ENCODE measurements at places on chromosomes 6 and 20.
A peak's percentile ranks its signal among the peaks of the same experiment; 100 is the strongest.

- DNase-seq = no peak
Measured at GRCh38 chr6:42257614-42258013, 40.0 kb upstream of the MRPS10 start.

GRCh38 chr6:46022106-46022948 is 6.7 kb upstream of the CLIC5 start:
- no peak for DNase-seq

DNA sequence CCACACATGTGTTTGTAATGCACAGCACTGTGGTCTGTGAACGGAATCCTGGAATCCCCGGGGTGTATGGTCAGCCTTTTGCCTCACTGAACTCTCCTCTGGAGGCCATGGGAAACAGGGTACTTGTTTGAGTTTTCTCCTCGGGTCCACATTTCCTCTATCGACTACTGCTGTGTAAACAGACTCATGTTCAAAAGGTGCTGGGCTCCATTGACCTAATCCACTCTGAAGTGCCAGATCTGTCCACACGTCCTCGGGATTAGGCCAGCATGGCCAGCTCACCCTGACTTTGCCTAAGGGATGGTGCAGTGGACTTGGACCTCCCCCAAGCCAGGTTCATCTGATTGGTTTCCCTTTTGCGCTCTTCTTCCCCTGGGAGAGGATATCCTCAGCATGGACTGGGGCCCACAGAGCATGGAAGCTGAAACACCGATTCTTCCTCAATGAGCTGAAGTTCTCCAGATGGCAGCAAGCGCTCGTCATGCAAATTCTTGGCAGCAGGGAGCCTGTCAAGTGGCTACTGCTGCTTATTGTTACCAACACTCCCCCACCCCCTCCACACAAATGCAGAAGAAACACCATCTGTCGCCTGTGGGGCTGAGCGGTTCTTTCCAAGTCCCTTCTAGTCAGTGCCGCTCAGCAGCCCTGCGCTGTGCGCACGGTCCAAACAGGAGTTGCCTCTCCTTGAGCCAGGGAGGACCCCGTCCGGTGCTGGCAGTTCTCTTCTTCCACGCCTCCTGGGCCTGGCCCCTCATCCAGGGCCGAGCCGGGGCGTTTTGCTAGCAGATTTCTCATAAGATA is 292.6 kb upstream of the MARCKS start:
- peak; percentile 56 for DNase-seq

DNA sequence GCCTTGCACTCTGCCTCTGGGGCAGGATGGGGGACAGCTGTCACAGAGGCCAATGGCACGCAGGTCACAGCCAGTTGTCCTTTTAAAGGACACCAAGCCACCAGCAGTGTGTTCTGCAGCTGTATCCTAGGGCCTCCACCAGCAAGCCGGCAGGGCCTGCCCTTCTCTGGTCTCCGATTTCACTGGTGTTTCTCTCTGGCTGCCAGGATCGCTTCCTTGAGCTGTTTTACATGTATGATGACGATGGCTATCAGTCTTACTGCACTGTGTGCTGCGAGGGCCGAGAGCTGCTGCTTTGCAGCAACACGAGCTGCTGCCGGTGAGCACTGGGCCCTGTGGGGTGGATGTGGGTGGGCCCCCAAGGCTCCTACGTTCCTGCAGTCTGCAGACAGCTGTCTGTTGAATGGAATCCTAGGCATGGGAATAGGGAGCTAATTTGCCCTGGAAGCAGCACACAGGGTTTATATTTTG is 22.7 kb upstream of the MAPRE1 start:
- no peak for DNase-seq

GRCh38 chr20:54148947-54149764 is 24.6 kb downstream of the CYP24A1 start:
- DNase-seq = no peak

DNA sequence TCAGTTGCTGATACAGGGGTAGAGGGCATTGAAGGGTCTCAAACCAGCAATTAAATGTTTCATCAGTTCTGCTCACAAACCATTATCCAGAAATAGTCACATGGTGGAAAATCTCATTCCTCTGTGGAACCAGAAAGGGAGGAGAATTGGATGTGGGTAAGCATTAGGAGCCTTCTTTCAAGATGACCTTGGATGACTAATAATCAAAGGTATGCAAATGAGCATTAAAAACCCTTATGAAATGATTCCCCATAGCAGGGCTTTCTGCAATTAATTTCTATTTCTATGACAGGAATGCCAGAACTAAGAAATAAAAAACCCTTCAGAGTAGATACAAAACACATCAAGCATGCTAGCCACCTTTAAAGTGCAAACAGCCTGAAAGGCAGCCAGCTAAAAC is 37.4 kb upstream of the HCRTR2 start:
- DNase-seq = no peak

DNA sequence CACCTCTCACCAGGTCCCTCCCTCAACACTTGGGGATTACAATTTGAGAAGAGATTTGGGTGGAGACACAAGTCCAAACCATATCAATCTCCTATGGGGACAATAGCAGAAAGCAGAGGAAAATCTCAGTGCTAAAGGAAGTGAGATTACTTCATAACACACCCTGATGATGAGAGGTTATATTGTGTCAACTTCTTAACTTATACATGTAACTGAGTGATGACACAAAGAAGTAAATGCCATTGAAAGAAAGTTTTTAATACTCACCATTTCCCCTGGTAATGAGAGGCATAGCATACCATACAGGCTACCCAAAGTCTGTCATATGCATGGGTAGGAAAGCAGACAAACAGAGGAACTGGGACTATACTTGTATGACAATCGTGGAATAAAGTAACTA is 137.2 kb downstream of the MMUT start:
- DNase-seq = no peak

- no peak for DNase-seq
Measured at GRCh38 chr6:7903673-7904072, 6.9 kb downstream of the TXNDC5 start.

DNA sequence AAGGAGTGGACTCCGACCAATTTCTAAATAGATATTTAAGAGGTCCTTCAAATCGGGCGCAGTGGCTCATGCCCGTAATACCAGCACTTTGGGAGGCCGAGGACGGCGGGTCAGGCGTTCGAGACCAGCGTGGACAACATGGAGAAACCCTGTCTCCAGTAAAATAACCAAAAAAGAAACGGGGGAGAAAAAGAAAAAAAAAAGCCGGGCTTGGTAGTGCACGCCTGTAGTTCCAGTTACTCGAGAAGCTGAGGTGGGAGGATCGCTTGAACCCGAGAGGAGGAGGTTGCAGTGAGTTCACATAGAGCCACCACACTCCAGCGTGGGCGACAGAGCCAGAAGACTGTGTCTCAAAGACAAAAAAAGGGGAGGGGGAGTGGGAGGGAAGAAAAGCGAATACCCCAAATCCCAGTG is 53.3 kb upstream of the HFE start:
- no peak for DNase-seq

- DNase-seq = no peak
Measured at GRCh38 chr20:23095499-23095898, 9.4 kb upstream of the CD93 start.

DNA sequence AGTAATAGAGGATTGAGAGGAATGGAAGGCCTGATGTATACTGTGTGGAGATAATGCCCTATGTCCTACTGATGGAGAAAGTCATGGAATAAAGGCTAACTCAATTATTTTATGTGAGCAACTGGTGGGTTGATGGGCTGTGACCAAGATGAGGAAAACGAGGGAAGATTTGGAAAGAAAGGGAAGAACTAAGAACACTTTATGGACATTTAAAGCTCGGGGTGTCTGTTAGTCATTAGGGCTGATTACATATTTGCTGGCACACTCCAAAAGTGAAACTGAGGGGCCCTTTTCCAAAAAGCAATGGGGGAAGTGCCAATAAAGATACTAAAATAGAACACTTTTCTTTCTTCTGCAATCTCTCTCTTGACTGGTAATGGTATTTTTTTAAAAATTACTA is 439.5 kb downstream of the PLCB1 start:
- no peak for DNase-seq

DNA sequence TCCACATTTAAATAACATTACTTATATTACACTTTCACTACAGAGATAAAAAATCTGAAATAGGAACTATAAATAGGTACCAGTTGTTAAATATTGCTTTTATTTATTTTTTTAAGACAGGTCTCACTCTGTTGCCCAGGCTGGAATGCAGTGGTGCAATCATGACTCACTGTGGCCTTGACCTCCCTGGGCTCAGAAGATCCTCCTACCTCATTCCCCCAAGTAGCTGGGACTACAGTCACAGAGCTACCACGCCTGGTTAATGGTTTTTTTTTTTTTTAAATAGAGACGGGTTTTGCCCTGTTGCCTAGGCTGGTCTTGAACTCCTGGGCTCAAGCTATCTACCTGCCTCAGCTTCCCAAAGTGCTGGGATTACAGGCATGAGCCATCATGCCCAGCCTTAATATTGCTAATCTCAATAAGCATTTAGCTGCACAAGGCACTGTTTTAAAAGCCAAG is 17.3 kb downstream of the EEF1E1 start:
- DNase-seq = no peak

DNA sequence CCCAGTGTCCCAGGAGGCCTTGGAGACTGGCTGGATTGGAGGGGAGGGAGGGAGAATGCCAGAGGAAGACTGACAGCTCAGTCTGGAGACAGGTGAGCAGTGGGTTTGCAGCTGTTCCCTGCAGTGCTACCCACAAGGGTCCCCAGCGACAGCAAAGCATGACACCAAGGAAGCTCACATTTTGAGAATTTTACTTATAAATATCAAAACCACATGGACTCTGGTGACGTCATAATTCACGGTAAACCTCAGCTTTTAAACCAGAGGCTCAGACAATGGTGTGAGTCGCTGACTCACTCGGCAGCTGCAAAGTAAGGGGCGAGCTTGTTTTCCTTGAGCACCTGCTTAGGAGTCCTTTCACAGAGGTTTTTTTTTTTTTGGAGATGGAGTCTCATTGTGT is 65.2 kb downstream of the THBS2 start:
- DNase-seq = no peak

- DNase-seq = no peak
Measured at GRCh38 chr6:44342489-44342888, at the start of gene SPATS1. Gene SPATS1 (plus strand): TSS chr6:44342650. CDS start chr6:44343096, 446 bp downstream.

- no peak for DNase-seq
Measured at GRCh38 chr6:42249279-42249678, 31.6 kb upstream of the MRPS10 start.

DNA sequence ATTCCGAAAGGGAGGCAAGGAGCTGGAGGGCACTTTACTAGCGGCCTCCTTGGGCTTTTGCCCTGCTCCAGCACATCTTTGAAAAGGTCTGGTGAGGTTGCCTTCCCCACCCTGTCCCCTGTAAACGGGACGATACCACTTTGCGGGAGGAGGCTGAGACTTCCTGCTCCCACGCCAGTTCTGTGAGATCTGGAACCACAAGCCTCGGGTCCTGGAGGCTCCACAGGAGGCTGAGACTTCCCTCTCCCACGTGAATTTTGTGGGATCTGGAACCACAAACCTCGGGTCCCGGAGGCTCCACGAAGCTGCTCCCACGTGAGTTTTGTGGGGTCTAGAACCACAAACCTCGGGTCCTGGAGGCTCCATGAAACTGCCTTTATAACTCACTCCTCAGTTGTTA is 209.3 kb downstream of the DLL1 start:
- no peak for DNase-seq

GRCh38 chr6:108562503-108562993 is 1.8 kb downstream of the FOXO3 start:
- no peak for DNase-seq

DNA sequence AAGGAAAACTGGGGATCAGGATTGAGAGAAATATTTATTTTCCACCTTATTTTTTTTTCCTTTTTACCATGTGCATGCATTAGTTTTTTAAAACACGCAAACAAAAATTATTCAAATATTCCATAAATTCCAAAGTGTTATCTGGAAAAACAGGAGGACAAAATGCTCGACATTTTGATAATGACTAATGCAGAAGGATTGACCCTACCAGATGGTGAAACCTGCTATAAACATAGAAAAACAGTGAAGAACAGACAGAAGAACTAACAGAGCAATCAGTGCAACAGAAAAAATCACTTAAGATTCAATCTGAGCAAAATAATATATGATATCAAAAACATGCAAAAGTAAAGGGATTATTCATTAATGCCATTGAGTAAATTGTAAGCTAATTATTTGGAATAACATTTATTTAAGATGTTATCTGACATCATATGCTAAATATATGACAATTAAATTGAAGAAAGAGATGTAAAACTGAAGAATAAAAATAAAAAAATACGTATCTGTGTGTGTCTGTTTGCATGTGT is 218.4 kb downstream of the LMBRD1 start:
- no peak for DNase-seq

GRCh38 chr6:114020196-114020595 is 49.2 kb upstream of the HDAC2 start:
- no peak for DNase-seq

- DNase-seq = no peak
Measured at GRCh38 chr6:98764373-98764911, 69.9 kb upstream of the POU3F2 start.

- no peak for DNase-seq
Measured at GRCh38 chr20:35306931-35307517, 14.8 kb upstream of the FAM83C start.

GRCh38 chr6:31725502-31726350 is 2.6 kb downstream of the MPIG6B start:
- DNase-seq = no peak

GRCh38 chr20:16314320-16314719 is 258.9 kb downstream of the KIF16B start:
- DNase-seq = no peak

GRCh38 chr20:12311094-12311865 is 393.6 kb downstream of the BTBD3 start:
- no peak for DNase-seq

DNA sequence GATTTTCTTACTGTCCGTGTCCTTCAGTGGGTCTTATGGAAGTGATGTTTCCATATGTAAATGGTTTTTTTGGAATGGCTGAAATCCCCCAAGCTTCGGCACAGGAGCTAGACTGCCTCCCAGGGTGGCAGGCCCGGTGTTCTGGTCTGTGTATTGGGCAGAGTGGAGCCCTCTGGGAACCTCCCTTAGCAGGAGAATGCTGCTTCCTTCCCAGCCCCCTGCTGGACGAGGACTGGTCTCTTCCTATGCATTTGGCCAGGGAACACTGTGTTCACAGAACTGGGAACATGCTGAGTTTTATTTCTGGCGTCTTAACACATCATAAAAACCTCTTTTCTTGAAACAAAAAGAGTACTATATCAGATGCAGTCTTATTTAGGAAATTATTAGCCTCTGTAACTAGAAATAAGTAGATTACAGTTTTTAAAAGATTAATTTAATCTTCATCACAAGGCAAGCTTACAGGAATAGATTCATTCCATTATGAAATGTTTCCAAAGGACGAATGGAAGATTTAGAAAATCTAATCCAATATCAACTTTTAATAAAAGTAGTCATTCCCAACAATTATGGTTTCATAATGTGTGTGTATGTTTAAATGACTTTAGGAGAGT is 56.6 kb downstream of the SYTL3 start:
- no peak for DNase-seq

- DNase-seq = peak; percentile 48
Measured at GRCh38 chr6:139708337-139709199, 334.1 kb upstream of the CITED2 start.

- DNase-seq = peak; percentile 59
Measured at GRCh38 chr6:156618600-156619205, 158.5 kb upstream of the ARID1B start.

All from renal cortex interstitium (tissue), 15 donors.